GM13976 (cell line): ENCODE measurements at places on chromosomes 16 and 17.
A peak's percentile ranks its signal among the peaks of the same experiment; 100 is the strongest.

DNA sequence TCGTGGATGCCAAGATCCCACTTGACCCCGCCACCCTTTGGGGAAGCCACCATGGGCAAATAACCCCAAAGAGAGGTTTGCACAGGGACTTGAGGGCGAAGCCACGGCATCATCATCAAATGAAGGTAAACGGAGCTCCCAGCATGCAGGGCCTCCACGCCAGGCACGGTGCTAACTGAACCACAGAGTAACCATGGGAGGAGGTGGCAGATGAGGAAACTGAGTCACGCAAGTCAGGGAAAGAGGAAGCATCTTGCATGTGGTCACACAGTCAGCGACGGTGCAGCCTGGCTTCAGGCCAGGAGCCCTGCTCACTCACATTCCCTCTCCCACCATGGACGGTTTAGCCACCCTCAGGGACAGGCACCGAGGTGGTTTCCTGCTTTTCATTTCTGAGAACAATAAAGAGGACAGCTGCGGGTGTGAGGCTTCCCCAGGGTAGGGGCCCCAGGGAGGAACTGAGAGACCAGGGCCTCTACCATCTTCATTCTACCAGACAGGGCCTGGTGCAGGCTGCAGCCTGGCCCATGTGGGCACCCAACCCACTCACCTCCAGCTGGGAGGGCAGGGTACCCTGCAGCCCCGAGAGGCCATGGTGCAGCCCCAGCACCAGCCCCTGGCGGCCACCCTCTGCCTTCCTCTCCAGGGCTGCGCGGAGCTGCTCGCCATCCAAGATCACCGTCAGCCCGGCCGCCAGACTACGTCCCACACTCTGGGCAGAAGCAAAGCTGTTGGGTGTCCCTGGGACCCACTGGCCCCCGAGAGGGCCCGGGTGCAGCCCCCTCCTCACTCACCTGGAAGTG lies 78.3 kb downstream of the RMI2 start:
- peak; percentile 75 for DNase-seq

- no peak for DNase-seq
Observed at GRCh38 chr17:8713878-8714277, 30.8 kb downstream of the CCDC42 start.

DNA sequence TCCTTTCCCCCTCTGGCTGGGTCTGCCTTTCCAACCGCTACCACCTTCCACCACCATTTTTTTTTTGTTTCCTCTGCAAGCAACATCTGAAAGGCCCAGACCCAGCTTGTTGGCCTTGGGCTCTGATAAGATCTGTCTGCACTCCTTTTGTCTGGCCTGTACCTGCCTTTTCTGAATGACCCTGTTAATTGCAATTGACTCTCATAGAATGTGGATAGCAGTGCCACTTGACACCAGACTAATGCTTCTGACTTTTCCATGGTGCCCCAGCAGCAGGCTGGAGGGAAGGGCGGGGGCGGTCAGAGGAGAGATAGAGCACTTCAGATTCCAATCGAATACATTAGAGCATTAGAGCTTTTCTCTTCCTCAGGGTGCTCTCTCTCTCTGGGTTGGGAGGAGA lies 538.9 kb downstream of the WWOX start:
- no peak for DNase-seq

- no peak for DNase-seq
Observed at GRCh38 chr16:4093495-4094126, 22.6 kb downstream of the ADCY9 start.

DNA sequence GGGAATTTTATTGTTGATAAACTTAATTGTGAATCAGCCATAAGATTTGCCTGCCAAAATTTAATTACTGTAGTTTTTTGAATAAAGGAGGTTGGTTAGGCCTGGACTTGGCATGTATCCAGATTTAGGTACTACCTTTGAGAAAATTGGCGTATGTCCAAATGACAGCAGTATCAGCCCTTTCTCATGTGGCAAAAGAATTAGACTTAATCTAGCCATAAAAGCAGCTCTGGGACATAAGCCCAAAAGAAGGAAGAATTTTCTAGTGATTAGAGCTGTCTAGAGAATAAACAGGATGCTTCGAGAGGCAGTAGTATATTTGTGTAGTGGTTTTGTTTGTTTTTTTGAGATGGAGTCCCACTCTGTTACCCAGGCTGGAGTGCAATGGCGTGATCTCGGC lies 27.7 kb downstream of the PPM1E start:
- no peak for DNase-seq

GRCh38 chr16:70691223-70692129 lies 5.6 kb upstream of the MTSS2 start:
- DNase-seq = no peak

GRCh38 chr16:81601008-81601428 lies 156.4 kb downstream of the CMIP start:
- DNase-seq = no peak

- DNase-seq = no peak
Observed at GRCh38 chr16:15993128-15993527, 43.7 kb downstream of the ABCC1 start.

DNA sequence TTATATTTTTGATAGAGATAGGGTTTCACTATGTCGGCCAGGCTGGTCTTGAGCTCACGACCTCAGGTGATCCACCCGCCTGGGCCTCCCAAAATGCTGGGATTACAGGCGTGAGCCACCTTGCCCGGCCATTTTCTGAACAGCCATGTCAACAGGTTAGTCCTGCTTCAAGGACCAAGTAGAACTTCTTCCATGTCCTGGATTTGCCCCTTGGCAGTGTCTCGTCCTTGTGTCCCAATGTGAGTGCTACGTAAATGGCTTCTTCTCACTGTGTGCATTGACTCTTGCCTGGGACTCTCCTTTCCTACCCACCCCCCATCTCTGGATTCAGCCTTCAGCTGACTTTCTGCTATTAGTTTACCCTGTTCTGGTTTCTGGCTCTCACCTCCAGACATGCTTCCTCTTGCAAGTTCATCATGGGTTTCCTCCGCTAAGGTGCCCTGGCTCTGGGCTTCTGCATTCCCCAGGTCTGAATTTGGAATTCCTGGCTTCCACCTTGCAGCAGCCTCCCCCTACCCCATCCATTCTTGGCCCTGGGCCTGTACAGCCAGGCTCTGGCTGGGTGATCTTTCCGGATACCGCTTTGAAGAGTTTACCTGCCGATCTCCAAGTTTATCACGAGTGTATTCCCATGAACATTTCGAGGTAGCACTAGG lies 14.0 kb upstream of the IRF8 start:
- no peak for DNase-seq

- no peak for DNase-seq
Observed at GRCh38 chr16:23478566-23478965, 25.6 kb upstream of the COG7 start.

DNA sequence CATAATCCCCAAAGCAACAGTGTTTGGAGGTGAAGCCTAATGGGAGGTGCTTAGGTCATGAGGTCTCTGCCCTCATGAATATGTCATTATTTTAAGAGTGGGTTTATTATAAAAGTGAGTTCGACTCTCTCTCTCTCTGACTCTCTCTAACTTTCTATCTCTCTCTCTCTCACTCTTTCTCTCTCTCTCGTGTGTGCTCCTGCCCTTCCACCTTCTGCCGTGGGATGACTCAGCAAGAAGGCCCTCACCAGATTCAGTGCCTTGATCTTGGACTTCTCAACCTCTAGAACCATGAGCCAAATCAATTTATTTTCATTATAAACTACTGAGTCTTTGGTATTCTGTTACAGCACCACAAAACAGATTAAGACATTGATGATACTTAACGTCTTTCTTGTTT lies 53.7 kb upstream of the TANC2 start:
- DNase-seq = no peak

GRCh38 chr16:9256196-9256595 lies 164.8 kb downstream of the HAPSTR1 start:
- DNase-seq = peak; percentile 53

- peak; percentile 32 for DNase-seq
Observed at GRCh38 chr17:10120109-10120485, 78.3 kb downstream of the GAS7 start.

DNA sequence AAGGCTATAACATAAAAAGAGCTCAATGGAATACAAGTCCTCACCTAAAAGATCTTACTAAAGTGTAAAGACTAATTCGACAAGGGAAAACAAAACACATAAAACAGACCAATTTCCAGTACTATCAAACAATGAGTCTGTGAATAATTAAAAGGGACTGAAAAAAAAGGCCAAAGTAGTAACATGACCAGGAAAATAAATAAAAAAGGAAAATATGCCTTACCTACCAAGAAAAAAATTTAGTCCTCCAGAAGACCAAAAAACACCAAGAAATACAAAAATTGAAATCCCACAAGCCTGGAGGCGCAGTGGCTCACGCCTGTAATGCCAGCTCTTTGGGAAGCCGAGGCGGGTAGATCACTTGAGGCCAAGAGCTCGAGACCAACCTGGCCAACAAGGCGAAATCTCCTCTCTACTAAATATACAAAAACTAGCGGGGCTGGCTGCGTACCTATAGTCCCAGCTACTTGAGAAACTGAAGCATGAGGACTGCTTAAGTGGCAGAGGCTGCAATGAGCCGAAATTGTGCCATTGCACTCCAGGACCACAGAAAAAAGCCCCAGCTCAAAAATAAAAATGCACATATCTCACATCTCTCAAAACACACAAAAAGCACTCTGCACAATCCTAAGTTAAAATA lies 60.8 kb downstream of the TEX14 start:
- no peak for DNase-seq

- peak; percentile 95 for DNase-seq
Observed at GRCh38 chr16:85420501-85421337, 192.4 kb upstream of the GSE1 start.

GRCh38 chr17:6589266-6589946 lies 33.1 kb upstream of the PITPNM3 start:
- DNase-seq = no peak

GRCh38 chr16:58456193-58456592 lies 43.8 kb upstream of the NDRG4 start:
- DNase-seq = no peak
